Endothelial cell of umbilical vein (primary cell): ENCODE measurements at places on chromosomes 1 and 21. TPM values are rescaled to one million over a fixed set of nuclear protein-coding genes. Genes with fewer than 3 reads are reported as not detected.

AMY2A gene
- total RNA-seq: not detected in 2 replicates

WDR4 gene
- total RNA-seq: 30.4 and 40.0 TPM in 2 replicates

TRIM17 gene
- total RNA-seq: not detected in 2 replicates

ID3 gene
- 277 and 310 TPM in 2 replicates for total RNA-seq

SYT14 gene
- 0.18 and 0.30 TPM in 2 replicates for total RNA-seq

FMOD gene
- total RNA-seq: 0.11 TPM in 1 of 2 replicates, not detected in the other

ARHGEF16 gene
- 0.51 and 1.3 TPM in 2 replicates for total RNA-seq

RCSD1 gene
- total RNA-seq: 0.28 and 1.00 TPM in 2 replicates

CA6 gene
- not detected in 2 replicates for total RNA-seq

INTS7 gene
- 16.1 and 18.1 TPM in 2 replicates for total RNA-seq

OR2T27 gene
- total RNA-seq: not detected in 2 replicates

PBX1 gene
- total RNA-seq: 22.2 and 24.1 TPM in 2 replicates

COL9A2 gene
- 0.64 and 1.3 TPM in 2 replicates for total RNA-seq

KLHL20 gene
- 23.8 and 26.9 TPM in 2 replicates for total RNA-seq

HES3 gene
- total RNA-seq: not detected in 2 replicates

AVPR1B gene
- total RNA-seq: not detected in 2 replicates

AGTRAP gene
- 40.3 and 41.6 TPM in 2 replicates for total RNA-seq

CLCA2 gene
- 0.11 TPM in 1 of 2 replicates, not detected in the other for total RNA-seq

G0S2 gene
- 1.9 TPM in 1 of 2 replicates, not detected in the other for total RNA-seq

ASAP3 gene
- 14.2 and 15.5 TPM in 2 replicates for total RNA-seq

PLA2G5 gene
- total RNA-seq: not detected in 2 replicates

DAB1 gene
- total RNA-seq: not detected in 2 replicates

CALML6 gene
- 0.44 and 0.85 TPM in 2 replicates for total RNA-seq

MAN1C1 gene
- 0.85 and 4.0 TPM in 2 replicates for total RNA-seq

LCE1A gene
- not detected in 2 replicates for total RNA-seq

LMX1A gene
- total RNA-seq: not detected in 2 replicates
